AG09319 (cell line): ENCODE measurements at places on chromosomes 6 and 20.
A peak's percentile ranks its signal among the peaks of the same experiment; 100 is the strongest.

DNA sequence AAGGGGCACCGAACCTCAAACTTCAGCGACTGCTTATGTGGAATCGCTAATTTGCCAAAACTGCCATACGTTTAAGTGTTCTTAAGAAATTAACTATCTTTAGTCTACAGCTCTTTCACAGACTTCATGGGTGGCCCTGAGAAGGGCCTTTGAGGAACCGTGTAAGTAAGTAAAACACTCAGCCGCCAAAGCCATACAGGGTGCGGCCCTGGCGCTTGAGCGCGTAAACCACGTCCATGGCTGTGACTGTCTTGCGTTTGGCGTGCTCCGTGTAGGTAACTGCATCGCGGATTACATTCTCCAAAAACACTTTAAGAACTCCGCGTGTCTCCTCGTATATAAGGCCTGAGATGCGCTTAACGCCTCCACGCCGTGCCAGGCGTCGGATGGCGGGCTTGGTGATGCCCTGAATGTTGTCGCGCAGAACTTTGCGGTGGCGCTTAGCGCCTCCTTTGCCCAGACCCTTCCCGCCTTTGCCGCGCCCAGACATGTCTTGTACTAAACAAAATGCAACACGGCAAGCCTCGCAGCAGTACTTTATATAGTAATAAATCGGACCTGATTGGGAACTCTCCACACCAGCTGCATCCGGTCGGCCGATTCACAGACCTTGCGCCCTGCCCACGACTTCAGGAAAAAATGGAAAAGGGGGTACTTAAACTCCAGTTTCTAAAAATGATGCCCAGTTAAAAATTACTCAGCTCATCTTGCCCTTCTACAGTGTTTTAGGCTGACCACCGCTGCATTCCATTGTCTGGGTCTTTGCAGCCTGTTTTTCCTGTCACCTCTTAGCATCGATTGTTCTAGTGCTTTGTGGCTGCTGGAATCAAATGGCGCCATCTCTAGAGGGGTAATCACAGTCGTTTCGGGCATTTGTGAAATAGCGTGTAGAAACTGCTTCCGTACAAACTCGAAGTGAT is 38.9 kb downstream of the OR2B2 start:
- no peak for DNase-seq

GRCh38 chr20:45969712-45970634 is 2.0 kb downstream of the ZNF335 start:
- DNase-seq, result no peak

- no peak for DNase-seq
Observed at GRCh38 chr6:157987788-157988699, 6.4 kb downstream of the SYNJ2 start.

GRCh38 chr20:1266167-1266973 is at the start of gene SNPH:
SNPH (plus strand) TSS chr20:1266294; CDS start chr20:1296240, 29,946 bp downstream.
- peak; percentile 29 for DNase-seq

GRCh38 chr20:38894091-38894847 is 31.9 kb upstream of the FAM83D start:
- DNase-seq, result no peak

DNA sequence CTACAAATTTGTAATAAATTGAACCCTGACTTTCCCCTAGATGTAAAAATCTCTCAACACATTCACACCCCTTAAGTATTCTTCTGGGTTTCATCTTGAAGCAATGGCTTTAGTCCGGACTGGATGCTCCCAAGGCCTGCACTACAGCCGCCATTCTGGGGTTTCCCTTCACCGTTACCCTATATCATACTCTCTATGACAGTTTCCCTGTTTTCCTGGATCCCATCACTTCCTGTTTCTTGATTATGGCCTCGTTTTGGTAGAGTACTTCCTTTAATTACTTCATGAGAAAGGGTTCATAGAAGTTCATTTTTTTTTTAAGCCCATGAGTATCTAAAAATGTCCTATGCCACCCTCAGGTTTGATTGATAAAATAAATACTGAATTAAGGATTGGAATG is 11.7 kb downstream of the FIG4 start:
- DNase-seq, result no peak

DNA sequence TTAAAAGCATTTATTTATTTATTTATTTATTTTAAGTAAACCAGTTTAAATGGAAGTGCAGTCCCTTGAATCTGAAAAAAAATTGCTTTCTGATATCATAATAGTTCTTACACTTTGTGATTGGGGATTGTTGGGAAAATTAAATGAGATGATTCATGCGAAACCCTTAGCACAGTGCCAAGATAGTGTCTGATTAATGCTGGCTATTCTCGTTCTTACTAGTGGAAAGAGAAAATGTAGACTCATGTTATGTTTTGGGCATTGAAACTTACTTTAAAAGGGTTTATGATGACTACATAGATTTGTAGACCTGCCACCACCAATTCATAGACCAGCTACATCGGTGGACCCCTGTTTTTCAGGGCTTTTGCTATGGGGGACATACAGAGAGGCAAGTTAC is 229.2 kb upstream of the ZFP64 start:
- DNase-seq, result no peak

GRCh38 chr6:156832231-156832647 is 55.1 kb downstream of the ARID1B start:
- DNase-seq, result peak; percentile 15

- no peak for DNase-seq
Observed at GRCh38 chr6:3102875-3103274, 15.6 kb upstream of the BPHL start.

- DNase-seq, result no peak
Observed at GRCh38 chr6:126167726-126168125, 172.2 kb upstream of the CENPW start.

DNA sequence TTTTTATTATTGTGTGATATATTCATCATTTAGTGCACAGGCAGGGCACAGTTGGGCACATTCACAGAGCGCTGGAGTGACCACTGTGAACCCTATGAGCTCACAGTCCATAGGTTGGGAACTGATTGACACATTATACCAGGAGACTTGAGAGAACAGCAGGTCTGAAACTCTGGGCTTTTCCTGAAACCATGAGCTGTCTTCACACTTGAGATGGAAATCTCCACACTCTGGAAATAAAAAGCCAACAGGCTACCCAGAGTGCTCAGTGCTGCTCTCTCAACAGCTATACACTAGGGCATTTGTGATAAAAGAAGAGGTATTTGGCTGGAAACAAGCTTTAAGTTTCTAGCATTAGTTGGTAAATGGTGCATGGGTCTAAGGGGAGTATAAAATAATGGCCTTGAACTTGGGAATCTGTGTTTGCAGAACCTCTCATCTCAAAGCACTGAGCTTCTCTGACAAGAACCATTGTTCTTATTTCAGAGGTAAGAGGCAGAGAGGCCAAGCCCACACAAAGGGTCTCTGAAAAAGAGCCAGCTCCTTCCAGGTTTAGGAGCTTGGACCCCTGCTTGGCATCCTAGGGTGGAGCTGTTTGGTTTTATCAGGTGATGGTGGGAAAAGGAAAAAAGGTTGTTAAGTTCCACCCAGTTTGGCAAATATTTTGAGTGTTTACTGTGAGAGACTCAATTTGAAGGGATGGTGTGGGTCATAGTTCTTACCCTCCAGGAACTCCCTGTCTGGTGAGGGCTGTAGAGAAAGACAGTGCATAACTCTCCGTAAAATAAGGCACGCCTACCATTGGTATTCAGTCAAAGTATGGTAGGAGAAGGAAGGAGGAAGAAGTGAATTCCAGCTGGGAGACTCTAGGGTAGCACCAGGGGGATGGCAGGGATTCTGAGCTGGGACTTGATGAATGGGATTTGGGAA is 14.5 kb downstream of the CHMP4B start:
- no peak for DNase-seq

DNA sequence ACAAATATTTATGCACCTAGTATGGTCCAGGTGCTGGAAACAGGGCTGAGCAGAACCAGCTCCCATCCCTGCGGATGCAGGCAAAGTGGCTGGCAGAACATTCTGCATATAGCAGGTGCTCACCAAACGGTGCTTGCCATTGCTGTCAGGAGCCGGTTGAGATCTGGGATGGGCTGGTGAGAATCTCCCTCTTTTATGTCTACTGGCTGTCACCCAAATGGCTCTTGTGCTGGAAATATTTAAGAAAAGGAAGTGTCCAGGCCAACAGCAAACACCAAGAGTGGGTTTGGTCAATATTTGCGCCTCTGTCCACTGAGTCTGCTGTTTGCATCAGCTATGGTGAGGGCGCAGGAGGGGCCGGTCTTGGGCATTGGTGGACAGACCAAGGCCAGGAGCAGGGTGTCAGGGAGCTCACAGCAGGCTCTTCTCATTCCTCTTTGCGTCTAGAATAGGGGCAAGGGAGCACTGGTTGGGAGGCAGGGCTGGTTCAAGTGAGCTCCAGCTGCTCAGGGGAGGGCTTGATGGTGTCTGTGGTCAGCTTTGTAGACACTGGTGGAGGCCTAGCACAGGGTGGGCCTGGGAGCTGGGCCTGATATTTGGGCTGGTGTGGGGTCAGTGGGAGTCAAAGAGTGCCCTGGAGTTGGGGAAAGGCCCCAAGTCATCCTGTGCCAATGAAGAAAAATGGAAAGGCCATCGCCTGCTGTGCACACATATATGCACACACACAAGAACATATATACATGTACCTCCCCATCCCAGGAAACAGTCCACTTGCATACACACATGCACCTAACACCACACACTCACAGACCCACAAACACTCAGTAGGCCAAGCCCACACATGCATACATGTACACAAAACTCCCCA is 1.4 kb upstream of the BPIFB2 start:
- no peak for DNase-seq

DNA sequence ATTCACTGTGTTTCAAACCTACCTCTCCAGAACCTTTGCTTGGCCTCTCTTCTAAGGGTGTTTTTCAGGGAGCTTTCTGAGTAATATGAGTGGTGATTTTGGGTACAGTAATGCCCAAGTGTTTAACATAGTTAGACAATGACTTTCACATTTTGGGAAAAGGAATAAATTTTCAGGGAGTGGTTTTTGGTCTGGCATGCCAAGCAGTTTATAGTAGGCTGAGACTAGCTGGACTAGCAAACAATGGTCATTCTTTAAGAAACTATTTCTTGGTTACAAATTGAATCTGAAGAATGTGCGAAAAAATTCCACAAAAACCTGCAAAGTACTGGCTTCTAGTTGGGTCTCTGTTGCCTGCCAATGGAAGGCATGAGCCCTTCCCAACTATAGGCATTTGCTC is 15.4 kb downstream of the FNDC1 start:
- DNase-seq, result no peak

GRCh38 chr6:47741807-47742206 is 40.0 kb upstream of the OPN5 start:
- no peak for DNase-seq

- DNase-seq, result no peak
Observed at GRCh38 chr6:165178056-165178455, 131.3 kb downstream of the C6orf118 start.

- no peak for DNase-seq
Observed at GRCh38 chr6:159805440-159806020, 5.5 kb downstream of the PNLDC1 start.

GRCh38 chr6:32774426-32774825 is 11.1 kb upstream of the HLA-DQB2 start:
- no peak for DNase-seq

- DNase-seq, result no peak
Observed at GRCh38 chr6:22072949-22073348, 223.9 kb downstream of the PRL start.

GRCh38 chr6:11729076-11729475 is 49.5 kb downstream of the ADTRP start:
- no peak for DNase-seq

DNA sequence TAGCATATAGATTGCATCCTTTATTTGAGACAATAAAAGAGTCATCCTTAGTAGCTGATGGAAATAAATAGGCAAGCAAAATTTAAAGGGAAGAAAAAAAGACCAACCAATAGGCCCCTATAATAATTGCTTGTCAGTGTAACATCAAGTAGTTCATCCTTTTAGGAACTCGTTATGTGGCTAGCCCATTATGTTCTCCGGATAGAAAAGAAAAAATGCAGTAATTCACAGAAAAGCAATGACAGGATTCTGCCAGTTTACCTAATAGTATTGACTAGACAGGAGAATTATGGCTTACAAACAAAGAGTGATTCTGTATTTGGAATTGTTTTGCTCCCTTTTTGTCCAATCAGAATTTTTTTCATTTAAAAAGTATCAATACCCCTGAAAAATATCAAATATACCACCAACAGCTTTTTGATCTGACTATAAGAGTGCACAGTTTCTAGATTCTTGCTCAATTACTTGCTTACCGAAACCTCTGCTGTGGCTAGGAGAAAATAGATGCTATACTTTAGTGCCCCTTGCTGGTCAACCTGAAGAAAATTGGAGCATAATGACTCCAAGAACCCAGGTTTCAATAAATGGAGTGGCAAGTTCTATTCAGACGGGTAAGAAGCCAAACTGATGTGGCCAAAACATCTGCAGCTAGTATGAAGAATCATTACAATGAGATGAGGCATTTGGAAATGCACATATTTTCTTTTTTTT is 91.5 kb upstream of the SASH1 start:
- peak; percentile 56 for DNase-seq

GRCh38 chr6:135144673-135145062 is 36.4 kb upstream of the MYB start:
- no peak for DNase-seq

GRCh38 chr6:153231048-153231646 is 100.1 kb upstream of the RGS17 start:
- no peak for DNase-seq

DNA sequence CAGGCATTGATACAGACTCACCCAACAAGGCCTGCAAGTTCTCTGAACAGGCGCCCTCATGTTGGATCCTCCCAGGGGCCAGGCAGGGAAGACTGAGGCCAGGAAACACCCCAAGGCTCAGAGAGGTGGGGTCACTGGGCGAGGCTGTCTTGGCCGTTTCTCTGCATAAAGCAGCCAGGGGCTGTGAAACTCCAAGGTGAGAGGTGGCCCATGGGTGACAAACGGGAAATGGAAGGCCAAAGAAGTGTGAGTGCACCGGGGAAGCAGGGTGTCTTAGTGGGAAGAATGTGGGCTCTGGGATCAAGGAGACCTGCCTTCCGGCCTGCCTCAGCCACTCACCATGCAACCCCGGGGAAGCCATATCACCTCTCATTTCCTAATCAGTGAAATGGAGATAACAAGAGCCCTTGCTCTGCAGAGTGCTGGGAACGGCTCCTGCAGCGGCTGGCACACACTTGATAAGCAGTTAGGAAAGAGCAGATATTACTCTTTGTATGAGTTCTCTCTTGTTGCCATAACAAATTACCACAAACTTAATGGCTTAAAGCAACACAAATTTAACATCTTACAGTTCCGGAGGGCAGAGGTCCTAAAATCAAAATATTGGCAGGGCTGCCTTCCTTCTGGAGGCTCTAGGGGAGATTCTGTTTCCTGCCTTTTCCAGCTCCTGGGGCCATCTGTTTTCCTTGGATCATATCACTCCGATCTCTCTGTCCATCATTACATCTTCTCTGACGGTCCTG is 168.6 kb downstream of the NFATC2 start:
- DNase-seq, result no peak
